Foreskin fibroblast (primary cell): ENCODE measurements at places on chromosomes 5 and 9.

DNA sequence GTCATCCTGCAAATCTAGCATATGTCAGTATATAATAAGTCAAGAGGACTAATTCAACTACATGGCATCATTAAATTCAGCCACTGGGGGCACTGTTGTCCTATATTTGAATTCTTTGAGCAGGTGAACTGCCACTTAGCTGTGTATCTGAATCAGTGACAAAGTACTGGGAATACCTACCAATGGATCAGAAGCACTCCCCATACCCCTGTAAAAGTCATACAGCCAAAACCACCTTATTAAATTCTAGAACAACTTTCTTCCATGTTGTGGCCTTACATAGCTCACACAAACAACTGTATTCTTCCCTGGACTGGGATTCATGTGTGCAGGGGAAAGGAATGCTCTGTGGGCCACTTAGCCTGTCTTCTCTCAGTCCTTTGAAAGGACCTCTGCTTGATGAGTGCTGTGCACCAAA lies 57.4 kb upstream of the PLPP6 start:
- peak; percentile 40 for DNase-seq

- DNase-seq, result no peak
These were observed 1390.3 kb upstream of the NUDT12 start for GRCh38 chr5:104952876-104953275.

DNA sequence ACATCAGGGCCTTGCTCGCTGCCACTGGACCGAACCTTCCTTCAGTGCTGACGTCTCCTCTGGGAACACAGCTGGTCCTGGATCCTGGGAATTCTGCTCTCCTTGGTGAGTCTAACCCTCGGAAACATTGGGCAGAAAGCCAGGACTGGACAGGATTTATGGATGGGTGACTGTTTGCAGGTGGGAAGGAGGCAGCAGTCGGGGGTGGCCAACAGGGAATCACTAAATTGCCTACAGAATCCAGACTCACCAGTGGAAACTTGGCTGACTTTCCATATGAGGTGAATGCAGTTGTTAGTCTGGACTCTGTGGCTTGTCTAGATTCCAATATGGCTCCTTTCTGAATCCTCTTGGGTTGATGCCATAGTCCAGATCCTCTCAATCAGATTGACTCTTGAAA lies 203.1 kb downstream of the SAXO1 start:
- DNase-seq, result no peak

DNA sequence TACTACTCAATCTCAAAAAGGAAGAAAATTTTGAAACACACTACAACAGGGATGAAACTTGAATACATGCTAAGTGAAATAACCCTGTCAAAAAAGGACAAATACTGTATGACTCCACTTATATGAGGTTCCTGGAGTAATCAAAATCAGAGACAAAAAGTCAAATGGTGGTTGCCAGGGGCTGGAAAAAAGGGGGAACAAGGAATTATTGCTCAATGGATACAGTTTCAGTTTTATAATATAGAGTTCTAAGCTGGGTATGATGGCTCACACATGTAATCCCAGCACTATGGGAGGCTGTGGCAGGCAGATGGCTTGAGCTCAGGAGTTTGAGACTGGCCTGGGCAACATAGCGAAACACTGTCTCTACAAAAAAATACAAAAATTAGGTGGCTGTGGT lies 29.0 kb downstream of the ETF1 start:
- no peak for DNase-seq

DNA sequence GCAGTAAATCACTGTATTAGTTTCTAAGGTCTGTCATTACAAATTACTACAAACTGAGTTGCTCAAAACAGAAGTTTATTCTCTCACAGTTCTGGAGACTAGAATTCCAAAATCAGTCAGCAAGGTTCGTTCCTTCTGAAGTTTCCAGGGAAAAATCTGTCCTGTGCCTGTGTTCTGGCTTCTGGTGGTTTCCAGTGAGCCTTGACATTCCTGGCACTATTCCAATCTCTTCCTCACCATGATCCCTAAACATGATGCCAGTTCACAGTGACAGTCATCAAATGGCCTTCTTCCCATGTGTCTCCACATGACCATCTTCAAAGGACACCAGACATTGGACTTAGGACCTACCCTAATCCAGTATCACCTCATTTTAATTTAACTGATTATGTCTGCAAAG lies 351.4 kb downstream of the PLK2 start:
- no peak for DNase-seq

DNA sequence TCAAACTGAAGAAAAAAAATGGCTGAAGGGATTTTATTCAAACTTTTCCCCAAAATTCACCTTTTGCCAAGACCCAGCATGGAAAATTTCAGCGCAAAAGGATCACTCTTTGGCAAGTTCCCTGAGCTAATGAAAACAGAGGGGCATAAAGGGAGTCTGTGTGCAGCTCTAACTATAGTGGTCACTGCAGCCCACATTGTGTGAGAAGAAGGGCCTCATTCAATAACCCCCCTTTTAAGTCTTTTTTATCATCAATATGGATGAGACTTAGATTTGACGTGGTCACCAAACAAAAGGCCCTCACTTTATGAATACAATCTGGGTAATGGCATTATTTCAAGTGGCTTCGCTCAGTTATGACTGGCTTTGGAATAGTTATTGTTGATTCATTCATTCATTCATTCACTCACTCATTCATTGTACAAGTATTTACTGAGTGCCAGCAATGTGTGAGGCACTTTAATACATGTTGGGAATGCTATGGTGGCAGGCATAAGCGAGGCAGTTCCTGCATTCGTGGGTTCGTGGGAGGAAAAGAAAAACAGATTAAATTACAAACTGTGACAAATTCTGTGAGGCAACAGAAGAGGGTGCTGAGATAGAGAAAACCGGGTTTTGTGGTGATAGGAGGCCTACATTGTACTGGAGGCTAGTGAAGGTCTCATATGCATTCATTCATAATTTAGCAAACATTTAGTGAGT lies 145.7 kb upstream of the KLF4 start:
- peak; percentile 15 for DNase-seq

- no peak for DNase-seq
These were observed 76.6 kb downstream of the YIPF5 start for GRCh38 chr5:144093868-144094267.

GRCh38 chr5:147460380-147460779 lies 49.5 kb downstream of the DPYSL3 start:
- no peak for DNase-seq

DNA sequence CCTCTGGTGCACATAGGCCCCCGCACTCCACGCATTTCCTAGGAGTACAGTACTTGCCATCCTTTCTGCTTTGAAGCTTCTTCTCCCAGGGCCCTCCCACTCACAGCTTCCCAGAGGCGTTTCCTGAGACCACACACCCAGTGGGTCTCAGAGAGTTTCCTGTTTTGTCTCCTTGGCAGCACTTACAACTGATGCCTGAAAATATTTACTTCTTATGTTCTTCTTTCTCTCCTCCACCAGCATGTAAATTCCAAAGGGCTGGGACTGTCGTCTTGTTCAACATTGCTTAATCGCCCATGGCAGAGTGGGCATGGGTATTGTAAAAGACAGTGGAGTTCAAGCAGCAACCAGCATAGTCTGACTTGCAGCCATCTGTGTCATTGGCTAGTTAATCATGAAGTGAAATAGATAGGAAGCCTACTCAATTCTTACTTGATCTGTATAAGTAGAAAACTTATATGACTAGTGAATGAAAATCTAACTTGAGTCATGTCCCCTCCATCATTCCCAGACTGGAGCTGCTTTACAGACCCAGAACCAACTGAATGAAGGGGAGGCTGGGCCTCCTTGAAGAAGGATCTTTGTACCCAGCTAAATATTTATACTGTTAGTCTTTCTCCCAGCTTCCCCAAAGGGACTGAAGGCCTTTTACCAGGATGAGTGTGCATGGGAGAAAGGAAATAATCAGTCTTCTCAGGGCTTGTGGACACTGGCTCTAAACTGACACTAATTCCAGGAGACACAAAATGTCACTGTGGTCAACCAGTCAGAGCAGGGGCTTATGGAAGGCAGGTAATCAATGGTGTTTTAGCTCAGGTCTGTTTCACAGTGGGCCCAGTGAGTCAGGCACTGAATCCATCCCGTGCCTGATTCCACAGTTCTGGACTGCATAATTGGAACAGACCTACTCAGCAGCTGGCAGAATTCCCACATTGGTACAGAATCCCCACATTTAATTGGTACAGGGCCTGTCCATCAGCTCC lies 116.4 kb downstream of the SV2C start:
- no peak for DNase-seq

- DNase-seq, result no peak
These were observed 39.6 kb upstream of the SLC6A19 start for GRCh38 chr5:1161833-1162229.

- no peak for DNase-seq
These were observed 62.4 kb downstream of the MAT2B start for GRCh38 chr5:163567811-163568210.

GRCh38 chr9:32776201-32776600 lies 7.1 kb upstream of the TMEM215 start:
- no peak for DNase-seq

DNA sequence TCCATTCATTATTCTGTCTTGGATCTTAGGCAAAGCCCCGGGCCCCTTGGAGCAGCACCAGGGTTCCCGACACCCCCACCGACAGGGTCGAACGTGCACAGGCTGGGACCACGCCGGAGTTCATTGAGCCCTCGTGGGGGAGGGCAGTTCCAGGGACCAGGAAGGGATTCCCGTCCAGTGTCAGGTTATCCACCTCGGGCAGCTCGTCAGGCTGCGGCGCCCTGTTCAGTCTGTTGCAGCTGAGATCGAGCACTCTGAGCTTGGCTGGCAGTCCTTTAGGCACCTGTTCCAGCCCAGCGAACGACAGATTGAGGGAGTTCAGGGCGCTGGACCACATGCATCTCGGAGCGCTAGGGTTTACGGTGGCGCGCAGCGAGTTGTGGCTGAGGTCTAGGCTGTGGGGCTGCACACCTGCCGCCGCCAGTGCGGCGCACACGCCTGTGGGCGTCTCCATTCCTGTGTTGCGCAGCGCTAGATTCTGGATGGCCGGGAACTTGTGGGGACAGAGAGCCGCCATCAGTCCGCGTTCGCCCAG lies 1.1 kb downstream of the CD14 start:
- no peak for DNase-seq

GRCh38 chr5:106415541-106415940 lies 1255.2 kb downstream of the EFNA5 start:
- DNase-seq, result no peak

DNA sequence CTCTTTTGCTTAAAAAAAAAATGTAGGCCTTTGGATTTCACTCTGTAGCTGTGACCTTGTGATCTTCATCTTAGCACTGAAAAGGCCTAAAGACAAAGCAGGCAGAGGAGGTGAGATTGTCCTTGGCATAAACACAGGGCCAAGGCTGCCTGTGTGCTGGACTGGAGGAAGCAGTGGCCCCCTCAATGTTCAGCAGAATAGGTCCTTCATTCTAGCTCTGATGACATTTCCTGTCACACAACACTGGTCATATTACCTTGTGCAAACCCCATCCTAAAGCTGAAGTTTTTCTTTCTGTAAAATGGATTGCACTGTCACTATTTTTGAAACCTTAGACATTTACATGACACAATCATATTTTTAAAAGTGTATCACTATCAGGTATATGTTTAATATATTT lies 147.4 kb downstream of the INSYN2B start:
- no peak for DNase-seq

DNA sequence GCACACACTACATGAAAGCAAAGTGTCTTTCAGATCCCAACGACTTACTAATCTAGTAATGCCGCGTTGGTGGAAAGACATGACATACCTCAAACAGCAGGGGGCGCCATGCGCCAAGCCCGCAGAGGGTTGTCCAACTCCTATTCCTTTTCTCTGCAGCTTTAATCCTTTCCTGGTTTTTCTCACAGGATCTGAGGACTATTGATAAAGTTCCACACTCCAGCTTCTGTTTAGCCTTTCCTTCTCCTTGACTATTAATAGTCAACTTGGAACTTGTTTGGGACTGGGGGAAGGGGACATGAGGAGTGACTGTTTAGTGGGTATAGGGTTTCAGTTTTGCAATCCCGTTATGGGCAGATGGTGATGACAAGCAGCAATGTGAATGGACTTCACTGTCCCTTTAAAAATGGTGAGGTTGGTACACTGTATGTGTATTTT lies 62.9 kb downstream of the OTULIN start:
- peak; percentile 72 for DNase-seq

DNA sequence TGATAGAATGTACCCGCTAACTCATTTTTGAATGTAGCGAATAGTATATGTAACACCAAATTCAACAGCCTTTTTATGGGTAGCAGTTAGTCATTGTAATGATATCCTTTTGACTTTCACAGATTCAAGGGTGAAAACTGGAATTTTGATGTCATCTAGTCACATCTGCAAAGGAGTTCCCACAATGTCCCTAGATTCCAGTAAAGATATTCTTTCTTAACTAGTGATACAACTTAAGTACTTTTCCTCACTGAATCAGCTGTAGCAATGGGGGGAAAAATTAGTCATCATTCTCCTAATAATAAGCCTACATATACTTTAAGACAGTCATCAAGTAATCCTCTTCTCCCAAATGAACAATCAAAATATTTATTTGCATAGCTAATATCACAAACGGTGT lies 11.5 kb upstream of the SSBP2 start:
- DNase-seq, result no peak

GRCh38 chr5:173752653-173753052 lies 135.5 kb upstream of the CPEB4 start:
- DNase-seq, result no peak

GRCh38 chr9:130158001-130158400 lies 14.2 kb upstream of the NCS1 start:
- DNase-seq, result no peak

DNA sequence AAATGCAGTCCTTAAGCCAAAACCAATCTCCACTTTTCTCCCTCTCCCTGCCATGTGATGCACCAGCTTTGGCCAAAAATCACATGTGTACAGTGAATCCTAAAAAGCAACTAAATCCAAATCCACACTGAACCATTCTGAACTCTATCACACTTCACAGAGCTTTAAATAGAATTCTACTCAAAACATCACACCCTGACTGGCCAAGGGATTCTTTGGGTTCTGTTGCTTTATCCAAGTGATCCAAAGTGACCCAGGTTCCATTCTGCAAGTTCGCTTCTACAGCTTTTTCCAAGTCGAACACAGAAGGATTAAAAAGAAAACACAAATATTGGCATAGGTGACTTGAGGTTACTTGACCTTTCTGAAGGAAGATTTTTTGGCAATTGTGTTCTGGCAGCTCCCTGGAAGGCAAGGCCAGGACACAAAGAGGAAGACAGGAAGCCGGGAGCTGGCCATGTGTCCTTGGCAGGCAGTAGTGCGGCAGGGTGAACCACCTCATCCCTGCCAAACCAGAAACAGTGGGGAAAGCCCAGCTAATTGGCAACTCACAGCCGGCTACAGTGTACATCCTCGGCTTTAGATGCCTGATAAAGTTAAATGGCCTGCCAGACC lies 115.0 kb downstream of the NFIB start:
- DNase-seq, result peak; percentile 45

DNA sequence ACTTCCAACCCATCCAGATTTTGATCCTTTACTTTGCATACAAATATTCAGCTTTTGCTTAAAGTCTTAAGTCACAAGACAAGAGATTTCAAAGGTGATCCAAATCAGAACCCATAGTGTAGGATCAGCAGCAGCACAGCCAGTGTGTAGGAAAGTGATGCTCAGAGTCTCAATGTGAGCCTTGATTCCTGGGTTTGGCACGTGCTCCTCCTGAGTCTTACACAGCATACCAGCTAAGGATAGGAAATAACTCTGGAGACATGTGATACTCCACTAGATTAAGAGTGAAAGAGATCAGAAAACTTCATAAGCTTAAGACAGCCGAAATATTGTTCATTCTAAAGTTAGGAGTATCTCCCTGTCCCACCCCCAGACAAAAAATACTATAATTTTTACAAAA lies 344.9 kb downstream of the SEMA5A start:
- no peak for DNase-seq

GRCh38 chr5:149793256-149793550 lies 63.1 kb downstream of the PPARGC1B start:
- DNase-seq, result no peak

GRCh38 chr5:35483780-35484179 lies 133.9 kb upstream of the SPEF2 start:
- no peak for DNase-seq
